ENCODE measurements at places on chromosomes 5 and 9.
A peak's percentile ranks its signal among the peaks of the same experiment; 100 is the strongest.

GRCh38 chr5:123571927-123572326, 60.0 kb downstream of the CSNK1G3 start:
- no peak for DNase-seq

GRCh38 chr5:55372130-55372925, 64.5 kb downstream of the MTREX start:
- DNase-seq: no peak

- DNase-seq: peak; percentile 16
These were observed 242.5 kb upstream of the RIOK2 start for GRCh38 chr5:97425511-97425910.

DNA sequence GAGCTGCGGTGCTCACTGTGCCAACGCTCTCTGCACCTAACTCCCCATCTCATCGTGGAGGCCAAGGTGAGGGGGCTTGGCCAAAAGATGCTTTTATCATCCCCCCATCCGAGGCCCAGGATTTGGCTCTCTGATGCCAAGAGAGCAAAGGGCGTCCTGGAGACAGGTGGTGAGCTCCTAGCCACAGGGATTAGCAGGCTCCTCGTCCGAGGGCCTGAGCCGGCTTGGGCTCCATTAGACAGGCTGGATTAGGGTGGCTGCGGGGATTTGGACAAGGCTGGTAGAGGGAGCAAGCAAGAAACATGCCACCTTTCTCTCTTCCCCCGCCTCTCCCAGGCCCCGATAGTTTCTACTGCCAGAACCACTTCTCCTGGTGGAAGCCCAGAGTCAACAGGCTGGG, 1.0 kb upstream of the GRM6 start:
- DNase-seq: no peak

DNA sequence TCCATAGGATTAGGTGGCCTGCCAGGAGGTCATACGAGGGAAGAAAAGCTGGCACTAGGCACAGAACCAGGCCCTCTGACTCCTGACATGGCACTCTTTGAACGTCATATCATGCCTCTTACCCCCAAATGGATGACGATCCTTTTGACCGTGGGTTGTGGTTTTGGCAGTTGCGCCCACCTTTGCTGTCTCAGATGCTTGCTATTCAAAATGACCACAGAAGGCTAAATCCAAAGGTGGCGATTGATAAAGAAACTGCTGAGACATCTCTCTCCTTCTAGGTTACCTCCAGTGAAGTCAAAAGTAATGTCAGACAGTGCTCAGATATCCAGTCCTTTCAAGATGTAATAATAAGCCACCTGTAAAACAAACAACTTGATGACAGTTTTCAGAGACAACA, 385.0 kb downstream of the EFNA5 start:
- no peak for DNase-seq

GRCh38 chr5:17329571-17329970, 112.1 kb downstream of the BASP1 start:
- no peak for DNase-seq

DNA sequence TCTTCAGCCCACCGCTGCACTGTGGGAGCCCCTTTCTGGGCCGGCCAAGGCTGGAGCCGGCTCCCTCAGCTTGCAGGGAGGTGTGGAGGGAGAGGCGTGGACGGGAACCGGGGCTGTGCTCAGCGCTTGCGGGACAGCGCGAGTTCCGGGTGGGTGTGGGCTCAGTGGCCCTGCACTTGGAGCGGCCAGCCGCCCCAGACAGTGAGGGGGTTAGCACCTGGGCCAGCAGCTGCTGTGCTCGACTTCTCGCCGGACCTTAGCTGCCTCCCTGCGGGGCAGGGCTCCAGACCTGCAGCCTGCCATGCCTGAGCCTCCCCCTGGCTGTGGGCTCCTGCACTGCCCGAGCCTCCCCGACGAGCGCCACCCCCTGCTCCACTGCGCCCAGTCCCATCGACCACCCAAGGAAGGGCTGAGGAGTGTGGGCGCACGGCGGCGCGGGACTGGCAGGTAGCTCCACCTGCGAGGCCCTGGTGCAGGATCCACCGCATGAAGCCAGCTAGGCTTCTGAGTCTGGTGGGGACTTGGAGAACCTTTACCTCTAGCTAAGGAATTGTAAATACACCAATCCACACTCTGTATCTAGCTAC, 92.9 kb upstream of the MAST4 start:
- DNase-seq: no peak

All from stomach (tissue), 19 donors.